Chondrocyte (in vitro differentiated cells): ENCODE measurements at places on chromosomes 6 and 20. TPM values are rescaled to one million over a fixed set of nuclear protein-coding genes. Genes with fewer than 3 reads are reported as not detected.

GRCh38 chr20:10478205-10478604 lies 43.1 kb downstream of the SLX4IP start:
- H3K4me1 ChIP-seq, result peaks cover 11% of the 10 kb centered on the region
- no peak overlapping the region for H3K4me3 ChIP-seq
- no peaks in the 10 kb centered on the region for H3K36me3 ChIP-seq
- no peak for DNase-seq

The CCND3 gene
- total RNA-seq, result 47.4 to 56.3 TPM (median 52.9 TPM) in 3 replicates

- no peak overlapping the region for H3K4me3 ChIP-seq
- no peak for DNase-seq
- no peaks in the 10 kb centered on the region for H3K4me1 ChIP-seq
- H3K36me3 ChIP-seq, result no peaks in the 10 kb centered on the region
Observed at GRCh38 chr6:783966-784735, 91.2 kb upstream of the EXOC2 start.

The RSPO3 gene
- 0.21 to 18.1 TPM (median 0.22 TPM) in 3 replicates for total RNA-seq

- no peaks in the 10 kb centered on the region for H3K4me1 ChIP-seq
- H3K27me3 ChIP-seq, result no peaks in the 10 kb centered on the region
- H3K27ac ChIP-seq, result no peak overlapping the region
- no peaks in the 10 kb centered on the region for H3K36me3 ChIP-seq
Observed at GRCh38 chr6:158680481-158680880, 30.6 kb downstream of the SYTL3 start.
